ENCODE measurements at places on chromosomes 1 and 21. TPM values are rescaled to one million over a fixed set of nuclear protein-coding genes. Genes with fewer than 3 reads are reported as not detected.

GRCh38 chr1:160780398-160780755 is 15.6 kb upstream of the LY9 start:
- no peak for DNase-seq

DNA sequence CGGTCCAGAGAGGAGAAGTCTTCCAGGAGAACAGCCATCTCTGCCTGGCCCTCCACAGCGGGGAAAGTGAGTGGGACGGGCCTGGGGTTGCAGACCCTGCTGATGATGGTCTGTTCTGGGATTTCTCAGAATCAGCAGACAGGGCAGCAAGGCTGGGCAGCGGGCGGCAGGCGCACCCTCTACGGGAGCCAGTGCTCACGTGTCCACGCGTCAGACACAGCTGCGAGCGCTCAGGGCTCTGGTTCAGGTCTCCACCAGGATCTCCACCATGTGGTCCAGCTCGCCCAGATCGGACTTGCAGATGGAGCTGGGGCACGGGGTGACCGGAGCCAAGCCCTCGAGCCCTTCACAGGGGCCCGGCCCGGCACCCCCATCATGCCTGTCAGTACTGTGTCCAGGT is 5.5 kb downstream of the CLCA4 start:
- no peak for DNase-seq

NID1 gene
- total RNA-seq: 21.3 TPM

DNA sequence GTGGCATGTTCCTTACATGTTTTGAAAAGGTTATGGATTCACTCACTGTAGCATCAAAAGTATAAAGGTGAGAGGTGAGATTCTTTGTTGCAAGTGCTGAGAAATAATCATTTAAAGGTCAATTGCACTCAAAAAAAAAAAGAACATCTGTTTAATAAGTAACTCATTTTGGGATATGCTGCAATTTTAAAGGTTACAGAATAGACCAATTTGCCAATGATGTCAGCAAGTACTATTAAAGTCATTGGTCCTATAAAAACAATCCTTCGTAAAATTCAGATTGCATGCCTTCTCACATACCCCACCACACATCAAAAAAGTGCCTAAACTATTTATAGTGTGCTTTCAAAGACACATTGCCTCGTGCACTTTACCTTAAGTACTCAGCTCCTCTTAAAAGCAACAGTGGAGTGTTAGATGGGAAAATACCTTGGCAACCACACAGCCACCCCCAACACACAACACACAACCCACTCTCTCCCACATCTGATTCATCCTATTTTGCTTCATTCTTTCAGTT is 218.2 kb upstream of the ADGRL2 start:
- peak; percentile 9 for DNase-seq

GRCh38 chr1:152495066-152495675 is 15.4 kb upstream of the LCE5A start:
- DNase-seq: no peak

CFHR3 gene
- total RNA-seq: not detected

CRYZ gene
- total RNA-seq: 57.0 TPM

DNA sequence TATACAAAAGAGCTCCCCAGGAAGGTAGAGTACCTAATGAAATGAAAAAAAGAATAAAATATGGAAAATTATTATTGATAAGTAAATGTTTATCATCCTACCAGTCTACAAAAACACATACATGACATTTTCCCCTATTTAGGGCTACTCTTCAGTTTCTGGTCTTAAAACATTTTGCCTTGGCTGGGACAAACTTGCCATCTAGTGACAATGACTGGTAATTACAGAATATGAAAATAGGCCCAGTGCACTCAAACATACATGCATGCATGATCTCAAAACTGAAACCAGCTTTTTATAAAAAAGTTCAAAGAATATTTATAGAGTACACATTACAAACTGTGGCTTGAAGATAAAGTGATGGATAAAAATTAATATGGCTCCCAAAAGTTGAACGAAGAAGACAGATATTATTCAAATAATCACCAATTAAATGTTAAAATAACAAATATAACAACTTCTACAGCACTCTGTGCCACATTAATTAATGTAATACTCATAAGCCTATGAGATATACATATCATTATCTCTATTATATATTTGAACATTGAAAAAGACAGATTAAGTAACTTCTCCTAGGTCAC is 10.5 kb upstream of the RNPC3 start:
- peak; percentile 37 for DNase-seq

- DNase-seq: no peak
Observed at GRCh38 chr1:109896681-109897080, 14.0 kb upstream of the CSF1 start.

DNA sequence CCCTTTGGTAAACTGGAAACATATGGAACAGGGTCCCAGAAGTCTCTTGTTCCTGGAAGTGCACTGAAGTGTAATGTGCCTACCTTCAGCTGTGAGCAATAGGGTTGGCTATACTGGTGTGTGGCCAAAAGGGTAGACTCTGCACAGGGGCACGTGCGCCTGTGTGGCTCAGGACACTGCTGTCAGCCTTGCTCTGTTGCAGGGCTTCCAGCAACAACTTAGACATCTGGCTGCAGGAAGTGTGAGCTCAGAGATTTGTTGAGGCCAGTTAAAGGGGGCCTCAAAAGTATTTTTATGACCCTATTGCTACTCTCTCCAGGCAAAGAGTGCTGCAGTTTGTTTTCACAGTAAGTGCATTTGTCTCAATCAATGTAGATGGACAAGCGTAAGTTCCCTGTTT is 7.5 kb downstream of the CTPS1 start:
- DNase-seq: no peak

OR2L8 gene
- 0.43 TPM for total RNA-seq

- DNase-seq: no peak
Observed at GRCh38 chr1:154598871-154599635, 8.9 kb downstream of the ADAR start.

GRCh38 chr1:170367615-170368014 is 164.4 kb upstream of the GORAB start:
- DNase-seq: no peak

DNA sequence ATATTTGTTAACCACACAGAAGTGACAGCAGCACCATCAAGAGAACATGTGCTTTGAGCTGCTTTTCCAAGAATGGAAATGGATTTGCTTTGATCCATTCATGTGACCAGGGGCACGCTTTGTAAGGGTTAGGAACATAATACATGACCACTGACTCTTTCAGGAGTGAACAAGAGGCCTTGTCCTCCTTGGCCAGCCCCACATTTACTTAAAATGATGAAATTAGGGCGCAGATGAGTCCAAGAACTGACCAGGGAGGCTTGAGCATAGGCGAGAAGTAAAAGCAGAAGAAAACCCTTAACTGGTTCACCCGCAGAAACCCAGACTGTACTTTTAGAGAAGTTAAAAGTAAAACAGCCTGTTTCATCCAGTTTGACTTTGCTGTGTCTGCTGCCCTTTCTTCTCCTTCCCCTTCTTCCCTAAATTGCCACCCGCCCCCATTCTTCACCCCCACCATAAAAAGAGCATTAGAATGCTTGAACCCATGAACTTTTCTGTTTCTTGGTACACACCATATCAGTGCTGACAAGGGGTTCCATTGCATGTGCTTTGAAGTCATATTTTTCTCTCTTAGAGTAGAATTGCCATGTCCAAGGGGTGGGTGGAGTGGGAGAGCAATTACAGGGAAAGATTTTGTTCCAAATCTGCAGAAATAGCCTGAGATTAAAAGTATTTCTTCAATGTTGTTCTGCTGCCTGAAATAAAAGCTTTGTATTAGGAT is 2.6 kb upstream of the GLUL start:
- no peak for DNase-seq

PRAMEF26 gene
- not detected for total RNA-seq

PGBD5 gene
- total RNA-seq: 0.67 TPM

DNA sequence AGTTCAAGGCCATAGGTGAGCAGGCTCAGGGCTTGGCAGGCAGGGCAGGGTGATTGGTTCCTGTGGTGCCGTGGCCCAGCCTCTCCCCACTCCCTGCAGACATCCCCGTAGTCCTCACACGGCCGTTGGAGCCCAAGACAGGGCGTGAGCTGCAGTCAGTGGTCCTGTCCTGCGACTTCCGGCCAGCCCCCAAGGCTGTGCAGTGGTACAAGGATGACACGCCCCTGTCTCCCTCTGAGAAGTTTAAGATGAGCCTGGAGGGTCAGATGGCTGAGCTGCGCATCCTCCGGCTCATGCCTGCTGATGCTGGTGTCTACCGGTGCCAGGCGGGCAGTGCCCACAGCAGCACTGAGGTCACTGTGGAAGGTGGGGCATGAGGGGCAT is 71.9 kb downstream of the OBSCN start:
- DNase-seq: no peak

GRCh38 chr1:204435872-204436271 is 24.3 kb upstream of the PPP1R15B start:
- DNase-seq: no peak

GRCh38 chr1:74323937-74324473 is 88.8 kb downstream of the TNNI3K start:
- no peak for DNase-seq

GRCh38 chr1:185652348-185652747 is 81.8 kb upstream of the HMCN1 start:
- no peak for DNase-seq

- peak; percentile 65 for DNase-seq
Observed at GRCh38 chr1:245153081-245153551, 1.7 kb upstream of the KIF26B start.

DNA sequence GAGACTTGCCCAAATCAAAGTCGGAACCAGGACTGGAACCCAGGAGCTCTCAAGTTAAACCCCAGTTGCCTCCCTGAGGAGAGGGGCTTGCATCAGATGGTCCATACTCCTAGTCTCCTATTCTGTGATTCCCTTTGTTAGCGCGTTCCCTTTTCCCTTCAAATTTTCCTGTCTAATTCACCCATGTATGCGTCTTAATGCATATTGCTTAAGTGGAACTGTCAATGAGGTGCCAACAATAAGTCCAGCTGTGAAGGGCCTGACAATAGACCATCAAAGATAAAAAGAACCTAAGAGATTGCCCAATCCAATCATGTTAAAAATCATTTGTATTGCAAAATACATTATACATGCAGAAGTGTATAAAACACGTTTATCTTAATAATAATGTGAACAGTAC is 634 bp upstream of the SPATA6 start:
- no peak for DNase-seq

GRCh38 chr1:22782406-22782805 is 71.8 kb downstream of the EPHB2 start:
- no peak for DNase-seq

DMRTA2 gene
- total RNA-seq: not detected

HTR1D gene
- 0.16 TPM for total RNA-seq

OR6K3 gene
- total RNA-seq: not detected

DNA sequence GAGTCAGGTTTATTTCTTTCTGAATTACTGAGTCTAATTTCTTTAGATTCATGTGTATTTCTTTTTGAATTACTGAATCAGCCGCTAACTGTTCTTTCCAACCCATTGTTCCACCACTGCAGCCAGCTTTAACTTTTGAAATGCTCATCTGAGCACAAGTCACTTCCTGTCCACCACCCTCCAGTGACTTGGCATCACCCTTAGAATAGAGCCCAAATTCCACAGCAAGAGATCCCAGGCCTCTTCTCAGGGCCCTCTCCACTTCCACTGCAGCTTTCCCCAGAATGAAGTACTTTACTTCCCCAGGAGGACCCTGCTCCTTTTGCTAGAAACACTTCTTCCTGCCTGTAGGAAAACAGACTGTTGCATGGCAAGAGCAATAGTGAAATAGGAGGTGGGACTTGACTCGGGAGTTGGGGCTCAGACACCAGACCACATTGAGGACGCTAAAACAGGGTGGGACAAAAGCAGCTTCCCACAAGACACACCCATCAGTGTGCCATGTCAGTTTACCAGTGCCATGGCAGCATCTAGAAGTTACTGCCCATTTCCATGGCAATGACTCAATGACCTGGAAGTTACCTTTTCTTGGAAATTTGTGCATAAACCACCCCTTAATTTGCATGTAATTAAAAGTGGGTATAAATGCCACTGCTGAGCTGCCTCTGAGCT is 56.5 kb upstream of the ADAR start:
- DNase-seq: no peak

DNA sequence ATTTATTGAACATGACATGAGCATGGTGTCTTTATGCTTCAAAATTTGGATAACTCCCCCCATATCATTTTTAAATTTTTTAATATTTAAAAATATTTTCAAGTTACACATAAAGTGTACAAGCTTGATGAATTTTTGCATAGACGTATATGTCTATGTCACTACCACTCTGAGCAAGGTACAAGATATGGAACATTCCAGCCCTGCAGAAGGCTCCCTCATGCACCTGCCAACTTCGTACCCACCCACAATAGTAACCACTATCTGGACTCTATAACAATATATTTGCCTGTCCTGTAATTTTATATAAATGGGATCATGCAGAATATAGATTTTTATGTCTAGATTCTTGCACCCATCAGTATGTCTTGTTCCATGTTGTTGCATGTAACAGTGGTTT is 74.5 kb downstream of the CNST start:
- DNase-seq: no peak

DNA sequence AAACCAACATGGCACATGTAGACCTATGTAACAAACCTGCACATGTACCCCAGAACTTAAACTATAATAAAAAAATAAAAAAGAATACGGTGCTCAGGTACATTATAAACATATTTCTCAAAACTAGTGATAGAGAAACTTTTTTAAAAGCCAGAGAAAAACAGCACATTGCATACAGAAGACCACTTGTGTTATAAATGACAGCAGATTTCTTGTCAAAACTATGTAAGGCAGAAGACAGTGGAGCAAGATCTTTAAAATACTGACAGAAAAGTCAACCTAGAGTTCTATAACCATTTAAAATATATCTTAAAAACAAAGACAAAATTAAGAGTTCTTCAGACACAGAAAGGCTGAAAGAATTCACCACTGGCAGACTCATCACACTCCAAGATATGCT is 144.7 kb downstream of the NEGR1 start:
- DNase-seq: no peak

DNA sequence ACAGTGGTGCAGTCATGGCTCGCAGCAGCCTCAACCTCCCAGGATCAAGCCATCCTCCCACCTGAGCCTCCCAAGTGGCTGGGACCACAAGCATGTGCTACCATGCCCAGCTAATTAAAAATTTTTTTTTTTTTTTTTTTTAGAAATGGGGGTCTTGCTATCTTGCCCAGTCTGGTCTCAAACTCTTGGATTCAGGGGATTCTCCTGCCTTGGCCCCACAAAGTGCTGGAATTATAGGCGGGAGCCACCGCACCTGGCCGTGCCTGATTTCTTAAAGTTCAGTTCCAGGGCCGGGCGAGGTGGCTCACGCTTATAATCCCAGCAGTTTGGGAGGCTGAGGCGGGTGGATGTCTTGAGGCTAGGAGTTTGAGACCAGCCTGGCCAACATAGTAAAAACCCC is 6.4 kb downstream of the THAP3 start:
- no peak for DNase-seq

IGSF3 gene
- total RNA-seq: 134 TPM

FCRLA gene
- 0.67 TPM for total RNA-seq

All from mammary epithelial cell (primary cell).